ENCODE measurements at places on chromosomes 1 and 21.

GRCh38 chr1:149844650-149845255, 54.6 kb upstream of the BOLA1 start:
- DNase-seq: no peak

GRCh38 chr1:228920831-228921230, 185.6 kb downstream of the RHOU start:
- no peak for DNase-seq

DNA sequence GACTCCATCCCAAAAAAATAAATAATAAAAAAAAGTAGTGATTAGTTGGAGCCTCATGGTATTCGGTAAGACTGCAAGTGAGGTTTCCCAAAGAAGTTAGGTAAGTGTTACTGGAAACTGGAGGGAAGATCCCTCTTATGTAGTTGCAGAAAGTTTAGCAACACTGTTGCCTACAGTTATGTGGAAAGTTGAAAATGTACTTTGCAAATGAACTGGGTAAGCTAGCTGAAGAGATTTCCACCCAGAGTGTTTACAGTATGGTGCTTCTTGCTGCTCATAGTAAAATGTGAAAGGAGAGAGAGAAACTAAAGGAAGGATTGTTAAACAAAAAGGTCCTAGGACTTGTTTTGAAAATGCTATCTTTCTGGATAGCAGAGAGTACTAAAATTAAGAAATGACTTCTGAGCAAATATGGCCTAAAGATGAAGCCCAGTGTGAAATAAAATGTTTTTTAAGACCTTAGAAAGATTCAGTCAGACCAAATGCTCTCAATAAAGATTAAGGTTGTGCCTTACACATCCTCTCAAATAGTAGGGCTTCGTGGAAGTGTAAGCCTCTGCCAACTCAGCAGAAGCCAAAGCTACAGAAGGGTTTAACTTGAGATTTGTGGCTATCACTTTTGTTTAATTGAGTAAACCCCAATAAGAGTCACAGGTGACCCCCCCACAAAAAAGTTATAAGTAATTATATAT, 31.5 kb downstream of the RPS6KC1 start:
- DNase-seq: no peak

DNA sequence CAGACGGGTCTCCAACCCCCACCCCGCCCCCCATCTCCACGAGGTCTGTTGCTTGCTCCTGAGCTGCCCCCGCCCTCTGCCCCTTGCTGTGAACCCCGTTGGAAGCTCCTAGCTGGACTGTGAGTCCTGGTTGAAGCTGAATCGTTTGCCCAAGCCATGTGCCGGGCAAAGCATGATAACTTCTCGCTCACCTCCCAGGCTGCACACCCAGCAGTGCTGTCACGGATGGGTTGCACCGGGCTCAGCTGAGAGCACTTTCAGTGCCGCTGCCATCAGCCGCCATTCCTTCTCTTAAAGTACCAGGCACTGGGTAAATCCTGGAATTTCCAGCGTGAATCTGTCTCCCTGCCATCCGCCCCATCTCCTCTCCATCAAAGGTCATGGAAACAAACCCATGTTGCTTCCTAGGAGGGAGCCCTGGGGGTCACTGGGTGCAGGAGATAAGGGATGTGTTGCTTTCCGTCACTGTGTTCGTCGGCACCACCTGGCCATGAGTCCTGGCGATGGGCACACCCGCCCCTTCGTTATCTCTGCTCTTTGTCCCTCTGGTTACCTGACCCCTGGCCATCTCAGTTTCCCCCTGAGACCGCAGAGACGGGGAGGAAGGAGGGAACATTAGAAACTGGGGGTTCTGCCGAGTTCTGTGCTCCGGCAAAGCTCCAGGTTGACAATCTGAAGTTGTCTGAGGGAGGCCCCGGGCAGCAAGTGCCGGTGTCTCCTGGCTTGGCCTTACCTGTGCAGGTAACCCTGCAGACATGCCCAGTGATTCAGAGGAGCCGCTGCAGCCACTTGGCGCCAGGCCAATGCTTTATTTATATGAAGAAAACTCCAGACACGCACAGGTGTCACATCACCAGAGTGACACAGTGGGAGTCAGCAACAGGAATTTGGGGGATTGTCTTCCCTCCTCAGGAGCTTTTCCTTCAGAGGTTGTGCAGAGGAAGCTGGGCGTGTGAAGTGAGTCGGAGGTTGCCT, 2.7 kb downstream of the PDE9A start:
- no peak for DNase-seq

DNA sequence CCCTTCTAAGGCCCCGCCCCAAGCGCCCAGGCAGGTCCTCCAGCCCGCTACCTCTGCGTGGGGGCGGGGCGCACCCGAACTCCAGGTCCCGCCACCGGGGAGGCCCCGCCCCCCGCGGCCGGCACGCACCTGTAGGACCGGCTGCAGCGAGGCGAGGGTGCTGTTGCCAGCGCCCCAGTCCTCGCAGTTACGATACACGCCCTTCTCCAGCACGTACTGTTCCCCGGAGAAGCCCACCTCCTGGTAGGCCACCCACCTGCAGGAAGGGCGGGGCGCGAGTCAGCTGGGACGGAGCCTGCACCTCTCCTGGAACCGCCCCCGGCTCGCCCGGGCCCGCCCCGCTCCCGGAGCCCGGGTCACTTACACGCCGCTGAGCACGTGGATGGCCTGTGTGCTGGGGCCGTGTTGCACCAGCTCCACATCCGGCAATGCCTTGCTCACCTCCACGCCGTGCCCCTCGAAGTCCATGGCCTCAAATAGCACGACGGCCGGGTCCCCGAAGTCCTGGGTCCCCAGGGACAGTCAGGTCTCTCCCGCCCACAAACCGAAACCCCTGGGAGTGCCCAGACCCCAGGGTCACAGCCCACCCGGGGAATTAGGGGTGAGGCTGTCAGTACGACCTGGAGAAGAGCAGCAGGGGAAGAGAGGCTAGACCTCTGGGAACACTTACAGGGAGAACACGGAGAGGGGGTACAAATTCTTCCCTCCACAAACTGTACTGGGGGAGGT, 17.3 kb downstream of the CRYBG2 start:
- no peak for DNase-seq

- DNase-seq: no peak
Observed at GRCh38 chr1:202162047-202162417, 1.6 kb upstream of the PTPN7 start.

DNA sequence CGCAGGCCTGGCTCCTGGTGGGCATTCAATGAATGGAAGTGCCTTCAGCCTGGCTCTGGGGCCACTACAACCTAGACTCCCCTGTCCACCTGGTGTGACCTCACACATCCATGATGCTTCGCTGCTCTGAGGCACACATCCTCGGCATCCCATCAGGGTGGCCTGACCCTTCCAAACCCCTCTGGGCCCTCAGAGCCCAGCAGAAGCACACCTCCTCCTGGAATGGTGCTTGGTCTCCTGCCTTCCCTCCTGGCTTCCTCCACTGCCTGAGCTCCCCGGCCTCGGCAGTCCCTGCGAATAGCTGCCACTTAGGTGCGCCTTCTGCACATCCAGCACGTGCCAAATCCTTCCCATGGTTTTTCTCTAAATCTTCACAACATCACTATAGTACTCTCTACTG, 133.8 kb downstream of the GLIS1 start:
- no peak for DNase-seq

- DNase-seq: no peak
Observed at GRCh38 chr1:230011333-230012092, 55.5 kb upstream of the GALNT2 start.

DNA sequence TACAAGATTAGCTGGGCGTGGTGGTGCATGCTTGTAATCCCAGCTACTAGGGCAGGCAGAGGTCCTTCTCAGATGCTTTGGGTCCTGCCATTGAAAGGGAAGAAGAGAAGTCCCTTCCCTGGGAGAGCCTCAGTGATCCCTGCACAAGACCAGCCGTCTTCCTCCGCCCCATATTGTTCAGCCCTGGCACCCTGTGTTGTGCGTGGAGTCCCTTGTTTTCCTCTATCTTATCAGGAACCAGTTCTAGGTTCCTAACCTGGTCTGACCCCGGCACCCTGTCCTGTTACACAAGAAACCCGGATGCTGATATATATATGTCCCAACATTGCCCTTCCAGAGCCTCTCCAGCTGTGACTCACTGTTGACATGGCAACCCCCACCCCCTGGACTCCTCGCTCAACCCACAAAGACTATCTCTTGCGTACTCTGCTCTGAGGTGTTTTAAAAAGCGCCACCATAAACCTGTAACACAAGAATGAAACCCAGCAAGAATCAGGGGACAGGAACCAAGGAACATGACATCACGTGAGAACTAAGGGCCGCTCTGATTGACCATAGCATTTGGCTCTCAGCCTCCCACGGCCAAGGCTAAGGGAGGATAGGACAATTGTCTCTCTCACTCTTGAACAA, 4.8 kb downstream of the MX2 start:
- DNase-seq: no peak

DNA sequence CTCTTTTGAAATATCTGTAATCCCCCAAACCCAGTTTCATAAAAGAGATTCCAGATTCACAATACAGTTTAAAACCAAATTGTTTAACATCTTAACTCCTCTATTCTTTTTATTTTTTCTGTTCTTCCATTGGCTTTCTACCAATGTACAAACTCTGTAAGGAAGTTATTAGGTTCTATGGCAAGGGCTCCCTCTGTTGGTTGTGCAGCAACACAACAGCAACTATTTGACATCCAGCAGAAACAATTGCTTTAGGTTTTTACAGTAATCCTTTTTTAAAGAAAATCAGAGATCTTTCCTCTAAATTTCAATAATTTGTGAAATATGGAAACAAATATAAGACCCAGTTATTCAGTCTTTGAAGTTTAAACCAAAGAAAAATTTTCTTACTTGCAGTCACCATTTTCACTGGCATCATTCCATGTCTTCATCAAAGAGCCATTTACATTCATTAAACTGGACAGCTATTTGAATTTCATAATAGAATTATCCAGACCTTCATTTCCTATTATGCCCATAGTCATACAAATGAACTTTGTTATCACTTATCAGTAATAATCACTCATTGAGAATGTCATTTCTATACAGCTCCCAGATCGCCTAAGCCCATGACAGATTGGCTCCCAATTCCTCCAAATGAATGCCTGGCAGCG, 46.5 kb upstream of the RNF11 start:
- DNase-seq: peak; percentile 11

DNA sequence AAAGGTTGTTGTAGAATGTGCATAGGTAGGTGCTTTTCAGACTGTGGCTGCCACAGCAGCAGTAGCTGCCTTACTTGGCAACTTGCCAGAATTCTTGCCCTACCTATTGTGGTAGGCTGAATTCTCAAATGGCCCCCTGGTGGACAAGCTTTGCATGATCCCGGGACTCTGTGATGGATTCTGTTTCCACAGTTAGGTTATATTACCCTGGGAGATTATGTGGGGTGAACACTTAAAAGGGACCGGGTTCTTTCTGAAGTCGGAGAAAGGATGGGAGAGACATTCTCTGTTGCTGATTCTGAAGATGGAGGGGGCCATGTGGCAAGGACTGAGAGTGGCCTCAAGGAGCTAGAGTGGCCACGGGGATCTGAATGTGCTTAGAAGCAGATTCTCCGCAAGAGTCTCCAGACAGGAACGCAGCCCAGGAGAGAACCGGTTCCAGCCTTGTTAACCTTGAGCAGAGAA, 32.1 kb upstream of the KCNE1 start:
- DNase-seq: no peak

DNA sequence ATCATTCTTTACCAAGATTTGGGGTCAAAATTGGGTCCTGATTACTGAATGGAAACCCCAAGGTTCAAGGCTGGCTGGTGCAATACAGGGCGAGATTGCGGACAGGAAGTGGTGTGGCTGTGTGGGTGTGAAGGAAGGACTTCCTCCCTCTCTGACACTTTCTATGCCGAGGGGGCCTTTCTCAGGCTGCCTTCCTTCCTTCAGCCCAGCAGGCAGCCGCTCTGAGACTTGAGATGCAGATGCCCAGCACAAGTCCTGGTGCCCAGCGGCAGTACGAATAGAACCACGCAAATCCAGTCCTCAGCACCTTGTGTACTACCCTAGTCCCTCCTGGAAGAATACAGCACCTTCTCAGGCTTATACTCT, 16.3 kb downstream of the BATF3 start:
- no peak for DNase-seq

GRCh38 chr1:168321945-168322344, 41.3 kb downstream of the TBX19 start:
- no peak for DNase-seq

- DNase-seq: no peak
Observed at GRCh38 chr1:22775478-22775877, 64.8 kb downstream of the EPHB2 start.

- no peak for DNase-seq
Observed at GRCh38 chr21:39756285-39756684, 11.3 kb downstream of the IGSF5 start.

DNA sequence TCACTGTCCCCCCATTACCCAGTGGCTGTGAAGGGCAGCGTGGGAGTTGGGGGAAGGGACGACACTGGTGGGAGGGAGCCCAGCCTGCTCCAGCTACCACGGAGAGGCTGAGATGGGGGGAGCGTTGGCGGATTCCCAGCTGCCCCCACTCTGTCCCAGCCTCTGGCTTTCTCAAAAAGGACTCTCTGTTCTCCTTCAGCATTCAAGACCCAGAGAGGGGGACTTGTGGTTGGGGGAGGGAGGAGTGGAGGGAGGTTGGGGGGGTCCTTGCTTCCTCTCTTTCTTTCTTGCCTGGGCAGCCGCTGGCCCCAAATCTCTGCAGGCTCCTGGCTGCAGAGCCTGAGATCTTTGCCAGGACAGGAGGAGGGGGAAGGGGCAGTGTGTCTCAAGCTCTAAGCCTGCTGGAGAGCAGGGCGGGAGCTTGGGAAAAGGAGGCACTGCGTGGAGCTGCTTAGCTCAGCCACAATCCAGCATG, 2.2 kb downstream of the ATP1A2 start:
- no peak for DNase-seq

Measured in NCI-H524 treated with DMSO at 0.1 percent for 48 hours (cell line).